Brain pericyte (primary cell): ENCODE measurements at places on chromosomes 13 and 19.

DNA sequence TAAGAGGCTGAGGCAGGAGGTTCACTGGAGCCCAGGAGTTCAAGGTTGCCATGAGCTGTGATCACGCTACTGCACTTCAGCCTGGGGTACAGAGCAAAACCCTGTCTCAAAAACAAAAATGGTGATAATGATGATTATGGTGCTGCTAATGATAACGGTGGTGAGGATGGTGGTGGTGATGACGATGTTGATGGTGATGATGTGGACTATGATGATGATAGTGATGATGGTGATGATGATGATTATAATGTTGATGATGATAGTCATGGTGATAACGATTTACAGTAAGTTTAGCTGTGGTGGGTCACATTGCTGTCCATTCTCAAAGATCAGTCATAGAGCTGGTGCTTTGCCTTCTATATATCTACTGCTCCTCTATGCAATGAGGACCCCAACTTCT, 1340.6 kb downstream of the UQCRFS1 start:
- DNase-seq, result no peak

DNA sequence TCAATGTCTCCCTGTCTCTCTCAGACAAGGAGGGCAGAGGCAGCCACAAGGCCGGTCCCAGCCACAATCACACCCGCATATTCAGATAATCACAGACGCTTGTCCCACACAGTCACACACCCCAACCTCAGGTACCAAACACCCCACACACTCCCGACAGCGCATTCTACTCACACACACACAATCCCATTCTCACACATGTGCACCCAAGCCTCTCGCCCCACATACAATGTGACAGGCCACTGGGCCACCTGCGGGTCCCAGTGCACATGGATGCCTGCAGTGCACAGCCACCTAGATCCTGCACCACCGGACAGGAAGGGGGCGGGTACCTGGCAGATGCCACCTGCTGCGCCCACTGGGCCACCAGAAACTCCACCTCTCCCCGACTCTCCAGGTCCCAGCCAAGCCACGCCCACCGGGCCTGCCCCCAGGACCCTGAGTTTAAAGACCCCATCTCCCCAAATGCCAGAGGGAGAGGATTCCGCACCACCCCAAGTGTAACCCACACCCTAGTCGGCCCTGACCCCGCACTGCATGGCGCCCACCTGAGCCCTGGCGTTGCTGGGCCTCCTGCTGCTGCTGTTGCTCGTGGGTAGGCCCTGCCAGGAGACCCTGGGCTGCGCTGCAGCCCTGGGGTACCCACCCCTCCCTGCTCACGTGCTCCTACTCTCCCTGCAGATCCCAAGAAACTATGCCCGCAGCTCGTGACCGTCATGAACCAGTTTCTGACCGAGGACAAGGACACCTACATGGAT, 10.6 kb downstream of the SCGB2B2 start:
- no peak for DNase-seq

- no peak for DNase-seq
These were observed 892.9 kb downstream of the OLFM4 start for GRCh38 chr13:53921473-53921872.

- DNase-seq, result no peak
These were observed 2.3 kb upstream of the TPM4 start for GRCh38 chr19:16073988-16074387.

DNA sequence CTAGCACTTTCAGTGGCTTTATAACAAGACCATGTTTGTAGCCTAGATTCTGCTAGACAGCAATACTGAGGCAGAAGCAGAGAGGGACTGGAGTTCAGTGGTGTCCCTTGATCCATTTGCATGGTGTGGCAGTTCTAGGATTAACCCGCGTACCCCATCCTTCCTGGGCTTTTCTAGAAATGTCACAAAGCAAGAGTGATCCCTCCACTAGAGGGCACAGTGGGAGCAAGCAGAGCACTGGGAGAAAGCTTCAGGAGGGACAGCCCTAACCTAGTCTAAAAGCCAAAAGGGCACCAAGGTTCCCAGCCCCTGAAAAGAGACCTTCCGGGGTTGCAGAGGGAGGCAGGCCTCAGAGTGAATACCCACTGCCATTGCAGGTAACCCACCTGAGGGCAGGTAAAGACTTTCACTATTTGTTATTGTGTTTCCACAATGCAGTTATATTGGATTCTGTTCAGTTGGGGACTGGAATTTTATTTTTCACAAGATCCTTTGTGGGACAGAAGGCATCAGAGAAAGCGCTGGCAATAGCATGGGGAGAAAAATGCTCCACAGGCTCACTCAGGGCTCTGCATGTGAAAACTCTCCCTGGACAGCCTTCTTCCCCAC, 170.6 kb downstream of the FLT1 start:
- peak; percentile 29 for DNase-seq
